ENCODE measurements at places on chromosomes 5 and 9.

DNA sequence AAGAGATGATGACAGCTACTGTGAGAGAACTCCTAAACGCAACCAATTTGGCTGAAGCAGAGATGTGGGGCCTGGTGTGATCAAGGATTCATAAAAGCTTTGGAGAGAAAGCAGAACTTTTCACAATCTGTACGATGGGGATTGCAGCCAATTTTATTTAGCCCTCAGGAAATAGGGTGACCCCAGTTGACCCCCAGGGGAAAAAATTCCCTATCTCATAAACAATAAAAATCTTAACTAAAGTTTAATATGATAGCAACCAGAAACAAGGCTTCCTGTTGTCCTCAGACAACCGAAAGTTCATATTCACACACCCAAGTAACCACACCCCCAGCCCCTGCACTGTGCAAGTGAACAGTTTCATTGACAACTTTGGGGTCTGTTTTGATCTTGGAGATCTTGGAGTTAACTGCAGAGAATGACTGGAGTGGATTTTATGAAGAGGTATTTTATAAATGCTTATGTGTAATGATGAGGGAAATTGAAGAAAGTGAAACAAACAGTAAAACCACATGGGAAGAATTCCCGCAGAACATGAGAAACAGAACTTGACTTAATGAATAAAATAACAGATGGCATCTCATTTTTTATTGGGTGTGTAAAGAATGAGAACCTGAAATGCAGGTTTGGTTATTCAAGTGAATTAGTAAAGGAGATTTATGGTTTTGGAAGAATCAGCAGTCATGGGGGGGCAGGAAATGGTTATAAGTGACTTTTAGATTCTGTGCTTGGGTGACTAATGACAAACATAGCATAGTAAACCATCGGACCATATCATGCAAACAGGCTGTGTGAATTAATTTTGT lies 94.5 kb downstream of the PDE4D start:
- no peak for DNase-seq

GRCh38 chr5:149175346-149176105 lies 34.2 kb downstream of the ABLIM3 start:
- DNase-seq: no peak

DNA sequence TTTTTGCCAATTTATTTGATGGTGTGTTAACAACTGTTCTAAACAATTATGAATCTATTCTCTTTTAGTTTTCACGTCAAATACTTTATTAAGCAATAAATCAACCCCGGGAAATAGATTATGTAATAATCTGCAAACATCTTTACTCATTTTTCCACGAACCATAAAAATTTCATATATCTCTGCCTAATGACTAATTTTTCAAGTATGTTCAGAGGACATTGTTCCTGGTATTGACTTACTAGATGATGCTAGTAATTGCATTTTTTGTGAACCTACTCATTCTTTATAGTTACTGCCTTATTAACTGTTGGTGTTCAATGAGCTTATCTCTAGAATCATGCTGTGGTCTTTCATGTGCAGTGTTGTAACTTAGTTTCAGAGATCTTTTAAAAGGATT lies 41.0 kb upstream of the FBN2 start:
- DNase-seq: no peak

- DNase-seq: no peak
These were observed 10.5 kb upstream of the NDST1 start for GRCh38 chr5:150497274-150497988.

DNA sequence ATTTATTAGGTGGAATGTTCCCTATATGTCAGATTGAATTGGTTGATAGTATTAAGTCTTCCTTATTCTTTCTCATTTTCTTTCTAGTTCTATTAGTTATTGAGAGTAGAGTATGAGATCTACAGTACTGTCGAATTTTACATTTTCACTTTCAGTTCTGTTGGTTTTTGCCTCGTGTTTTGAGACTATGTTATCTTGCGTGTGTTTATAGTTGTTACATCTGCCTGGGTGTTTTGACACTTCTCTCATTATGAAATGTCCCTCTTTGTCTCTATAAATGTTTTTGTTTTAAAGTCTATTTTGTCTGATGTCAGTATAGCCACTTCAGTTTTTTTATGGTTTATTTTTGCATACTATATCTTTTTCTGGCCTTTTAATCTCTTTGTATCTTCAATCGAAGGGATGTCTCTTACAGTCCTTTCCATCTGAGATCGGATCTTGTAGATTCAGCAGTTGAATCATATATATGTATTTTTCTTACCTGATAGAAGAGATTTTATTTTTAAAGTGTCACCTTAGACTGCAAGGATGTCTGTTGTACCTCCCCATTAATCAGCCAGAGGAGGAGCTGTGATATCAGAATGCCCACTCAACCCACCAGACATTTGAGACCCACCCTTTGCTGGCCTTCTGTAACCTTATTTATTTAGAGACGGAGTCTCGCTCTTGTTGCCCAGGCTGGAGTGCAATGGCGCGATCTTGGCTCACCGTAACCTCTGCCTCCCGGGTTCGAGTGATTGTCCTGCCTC lies 20.7 kb downstream of the EHMT1 start:
- no peak for DNase-seq

DNA sequence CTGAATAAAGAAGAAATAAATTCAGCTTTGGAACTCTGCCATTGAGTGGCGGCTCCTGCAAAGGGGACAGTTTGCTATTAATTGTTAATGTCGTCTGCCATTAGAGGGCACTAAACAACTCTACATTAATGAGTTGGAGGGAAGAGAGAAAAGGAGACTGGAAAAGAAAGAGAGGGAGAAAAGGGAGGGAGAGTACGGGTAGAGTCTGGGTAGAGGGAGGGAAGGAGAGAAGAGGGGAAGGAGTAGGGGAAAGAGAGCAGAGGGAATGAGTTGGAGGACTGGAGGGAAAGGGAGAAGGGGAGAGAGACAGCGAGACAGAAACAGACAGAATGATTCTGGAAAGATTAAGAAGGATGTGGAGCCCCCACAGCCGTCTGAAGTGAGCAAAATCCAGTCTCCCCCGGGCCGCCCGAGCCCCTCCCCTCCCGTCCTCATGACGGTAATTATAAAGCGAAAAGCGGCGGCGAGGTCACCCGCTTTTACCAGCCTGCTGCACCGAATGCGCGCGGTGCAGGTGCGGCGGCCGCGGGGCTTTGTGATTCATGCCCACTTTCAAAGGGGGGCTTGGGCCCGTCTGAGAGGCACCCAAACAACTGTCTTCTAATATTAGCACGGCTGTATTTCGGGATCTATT lies 1.9 kb upstream of the FST start:
- peak; percentile 72 for DNase-seq

GRCh38 chr9:27499451-27499850 lies 24.6 kb upstream of the IFNK start:
- no peak for DNase-seq

DNA sequence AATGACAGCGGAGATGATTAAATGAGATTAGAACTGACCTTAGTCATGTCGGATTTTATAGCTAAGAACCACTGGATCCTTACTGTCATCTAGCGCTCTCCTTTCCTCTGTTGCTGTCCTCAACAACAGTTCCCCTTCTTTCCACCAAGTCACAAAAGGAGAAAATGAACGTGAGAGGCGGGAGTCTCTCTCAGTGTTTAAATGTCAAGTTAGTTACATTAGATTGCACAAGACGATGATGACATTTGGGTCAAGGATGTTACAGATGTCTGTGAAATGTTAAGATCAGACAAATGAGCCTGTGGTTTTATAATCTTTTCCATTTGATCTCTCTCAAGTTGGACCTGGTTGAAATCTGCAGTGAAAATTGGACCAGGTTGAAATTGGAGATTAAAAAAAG lies 53.5 kb downstream of the FBXO38 start:
- DNase-seq: no peak

DNA sequence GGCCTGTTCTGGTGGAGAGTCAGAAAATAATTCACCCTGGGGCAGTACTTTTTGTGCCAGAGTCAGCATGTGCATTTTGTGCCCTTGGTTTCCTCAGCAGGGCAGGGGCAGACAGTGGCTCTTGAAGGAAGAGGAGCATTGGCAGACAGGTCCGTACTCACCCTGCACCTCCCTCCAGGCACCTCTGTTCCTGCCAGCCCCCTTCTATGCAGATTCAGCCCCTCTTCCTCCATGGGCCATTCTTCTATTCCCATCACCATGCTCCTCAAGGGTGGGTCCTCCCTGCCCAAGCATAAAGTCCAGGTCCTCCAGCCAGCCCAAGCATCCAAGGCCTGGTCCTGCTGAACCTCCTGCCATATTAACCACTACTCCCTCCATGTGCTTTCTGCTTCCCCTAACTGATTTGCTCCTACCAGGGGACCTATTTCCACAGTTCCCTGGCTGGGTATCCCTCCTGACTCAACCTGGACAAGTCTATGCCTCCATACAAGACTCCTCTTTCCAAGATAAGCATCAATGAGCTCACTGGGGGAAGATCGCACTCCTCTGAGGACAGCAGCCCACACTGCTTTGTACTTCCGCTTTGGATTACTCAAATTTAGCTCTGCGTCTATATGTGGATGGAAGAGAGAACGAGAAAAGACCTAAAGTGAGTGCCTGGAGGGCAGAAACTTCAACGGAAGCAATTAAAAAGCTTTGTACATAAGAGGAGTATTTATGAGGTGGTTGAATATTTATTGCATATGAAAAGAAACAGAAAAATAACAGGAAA lies 9.3 kb upstream of the ACSL6 start:
- no peak for DNase-seq

DNA sequence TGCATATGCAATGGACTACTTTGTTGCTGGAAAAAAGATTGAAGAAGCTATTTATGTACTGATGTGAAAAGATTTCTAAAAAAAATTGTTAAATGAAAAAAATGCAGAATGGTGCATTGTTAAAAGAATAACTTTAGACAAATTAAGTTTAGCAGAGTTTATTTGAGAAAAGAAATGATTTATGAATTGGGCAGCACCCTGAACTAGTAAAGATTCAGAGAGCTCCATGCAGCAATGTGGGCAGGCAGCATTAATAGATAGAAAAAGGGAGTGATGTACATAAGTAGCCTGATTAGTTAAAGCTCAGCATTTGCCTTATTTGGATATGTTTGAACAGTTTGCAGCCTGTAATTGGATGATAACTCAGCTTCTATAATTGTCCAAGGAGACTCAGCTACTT lies 677.9 kb upstream of the SEMA6A start:
- no peak for DNase-seq

- DNase-seq: no peak
These were observed 301.3 kb upstream of the SGCD start for GRCh38 chr5:156025656-156026055.

DNA sequence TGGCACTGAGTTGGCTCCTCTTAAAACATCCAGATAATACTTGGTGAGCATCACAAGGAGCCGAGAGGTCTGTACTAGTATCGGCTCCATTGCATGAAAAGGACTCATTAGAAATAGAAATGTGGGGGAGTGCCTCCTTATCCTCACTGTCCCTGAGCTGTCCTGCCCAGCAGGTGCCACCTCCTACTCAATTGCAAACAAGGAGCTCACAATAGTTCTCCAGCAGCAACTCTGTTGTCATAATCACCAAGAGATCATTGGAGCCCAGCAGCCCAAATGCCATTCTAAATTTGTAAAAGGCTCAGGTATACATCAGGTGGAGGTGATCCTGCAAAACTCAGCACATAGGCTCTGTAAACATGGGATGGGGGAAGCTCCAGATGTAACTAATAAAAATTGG lies 99.1 kb downstream of the PLK2 start:
- DNase-seq: no peak

DNA sequence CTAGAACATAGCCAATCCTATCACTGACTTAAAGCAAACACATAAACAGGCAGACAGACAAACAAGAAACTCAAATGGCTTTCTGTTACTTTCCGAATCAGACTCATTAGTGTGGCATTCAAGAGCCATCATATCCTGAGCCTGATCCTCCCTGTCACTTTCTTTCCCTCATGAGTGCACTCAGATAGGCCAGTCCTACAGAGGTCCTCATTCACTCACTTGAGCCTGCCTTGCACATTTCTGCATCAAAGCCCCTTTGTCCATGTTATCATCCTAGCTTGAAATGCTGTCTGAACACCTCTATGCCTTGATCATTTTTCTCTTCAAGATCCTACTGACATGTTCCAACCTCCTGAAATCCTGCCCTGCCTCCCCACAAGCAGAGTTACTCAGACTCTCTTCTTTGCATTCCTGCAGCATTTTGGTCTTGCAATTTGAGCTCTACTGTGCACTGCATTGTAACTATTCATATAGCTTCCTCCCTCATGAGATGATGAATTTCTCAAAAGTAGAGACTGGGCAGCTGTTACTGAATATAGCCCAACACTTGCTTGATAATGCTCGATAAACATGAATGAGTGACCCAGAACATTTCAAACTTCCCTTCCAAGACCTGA lies 126.9 kb downstream of the PALM2AKAP2 start:
- no peak for DNase-seq

GRCh38 chr5:5617024-5617423 lies 194.5 kb downstream of the ICE1 start:
- no peak for DNase-seq

GRCh38 chr9:137694236-137694959 lies 75.6 kb downstream of the EHMT1 start:
- no peak for DNase-seq

GRCh38 chr9:7173139-7173538 lies 415.4 kb downstream of the KDM4C start:
- DNase-seq: peak; percentile 23

DNA sequence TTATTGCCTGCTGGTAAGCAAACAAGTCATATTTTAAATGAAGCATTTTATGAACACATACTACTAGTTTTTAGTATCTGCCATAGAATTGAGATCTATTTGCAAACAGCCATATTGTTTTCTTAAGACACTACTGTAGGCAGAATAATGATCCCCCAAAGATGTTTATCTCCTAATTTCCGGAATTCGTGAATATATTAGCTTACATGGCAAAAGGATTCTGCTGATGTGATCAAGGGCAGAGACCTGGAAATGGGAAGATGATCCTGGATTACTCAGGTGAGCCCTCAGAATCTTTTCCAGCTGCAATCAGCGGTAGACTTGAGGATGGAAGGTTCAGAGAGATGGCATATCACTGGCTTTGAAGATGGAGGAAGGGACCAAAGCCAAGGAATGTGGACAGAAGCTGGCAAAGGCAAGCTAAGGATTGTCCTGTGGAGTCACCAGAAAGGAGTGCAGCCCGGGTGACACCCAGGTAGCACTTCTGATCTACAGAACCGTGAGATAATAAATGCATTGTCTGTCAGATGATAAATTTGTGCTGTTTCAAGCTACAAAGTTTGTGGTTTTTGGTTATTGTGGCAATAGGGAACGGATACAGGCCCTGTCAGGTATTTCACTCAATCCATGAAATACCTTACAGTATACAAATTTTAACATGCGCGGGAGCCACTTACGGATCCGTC lies 1.0 kb upstream of the ERCC6L2 start:
- DNase-seq: no peak
